Esophagus squamous epithelium (tissue), 5 donors: ENCODE measurements at places on chromosomes 2 and 18.

DNA sequence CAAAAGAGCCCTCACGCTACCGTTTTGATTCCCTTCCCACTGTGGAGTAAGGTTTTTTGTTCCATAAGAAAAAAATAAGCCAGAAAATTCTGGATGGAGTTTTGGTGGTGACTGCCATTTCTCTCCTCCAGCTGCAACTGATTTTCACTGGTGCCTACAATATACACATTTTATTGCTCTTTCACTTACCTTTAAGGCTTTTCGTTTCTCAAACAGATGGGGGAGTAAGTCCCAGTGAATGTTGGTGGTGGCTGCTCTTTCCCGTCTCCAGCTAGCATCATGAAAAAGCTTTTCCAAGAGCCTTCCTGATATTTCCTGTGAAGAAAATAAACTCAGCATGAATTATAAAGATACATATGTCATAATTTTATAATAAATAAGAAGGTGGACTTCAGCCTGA lies 932.5 kb upstream of the PIK3C3 start:
- no peaks in the 10 kb centered on the region for H3K36me3 ChIP-seq
- H3K4me1 ChIP-seq, result no peaks in the 10 kb centered on the region
- no peak for DNase-seq
- H3K4me3 ChIP-seq, result no peak overlapping the region

- H3K27ac ChIP-seq, result no peak overlapping the region
- no peaks in the 10 kb centered on the region for H3K27me3 ChIP-seq
- H3K4me3 ChIP-seq, result no peak overlapping the region
- H3K4me1 ChIP-seq, result no peaks in the 10 kb centered on the region
- DNase-seq, result no peak
These were observed 49.1 kb downstream of the C2orf76 start for GRCh38 chr2:119317554-119317953.

DNA sequence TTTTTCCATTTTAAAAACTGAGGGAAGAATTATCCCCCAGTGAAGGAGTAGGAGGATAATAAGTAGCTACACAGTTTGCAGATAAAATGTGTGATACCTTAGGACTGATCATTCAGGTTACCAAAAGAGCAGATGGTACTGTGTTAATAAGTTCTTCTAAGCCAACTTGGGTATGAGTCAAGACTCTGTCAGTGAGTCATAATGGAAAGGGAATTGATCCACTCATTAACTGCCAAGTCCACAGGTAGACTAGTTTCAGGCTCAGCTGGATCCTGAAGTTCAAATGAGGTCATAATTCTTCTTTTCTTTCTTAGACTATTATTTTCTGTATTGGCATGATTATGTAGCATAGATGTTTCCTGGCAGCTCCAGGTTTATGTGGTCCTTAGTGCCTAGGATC lies 142.4 kb upstream of the ALPP start:
- H3K27ac ChIP-seq, result no peak overlapping the region
- H3K4me1 ChIP-seq, result peaks cover 14% of the 10 kb centered on the region
- H3K36me3 ChIP-seq, result peaks cover 29% of the 10 kb centered on the region
- DNase-seq, result no peak
- no peak overlapping the region for H3K4me3 ChIP-seq

DNA sequence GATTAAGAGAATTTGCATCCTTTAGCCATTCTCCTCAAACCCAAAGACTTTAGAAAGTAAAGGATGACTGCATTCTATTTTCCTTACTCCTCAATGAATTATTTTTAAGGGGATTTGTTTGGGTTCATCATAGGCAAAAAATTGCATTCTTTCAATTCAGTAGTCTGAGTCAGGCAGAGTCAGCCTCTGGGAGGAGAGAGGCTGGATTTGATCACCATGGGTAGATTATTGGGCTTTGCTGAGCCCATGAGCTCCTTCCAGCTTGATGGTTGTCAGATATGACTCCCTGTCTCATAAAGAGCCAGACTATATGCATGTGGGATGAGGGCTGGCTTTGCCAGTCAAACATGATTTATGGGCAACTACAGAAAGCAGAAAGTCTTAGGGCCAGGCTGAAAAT lies 101.2 kb downstream of the KCNS3 start:
- H3K36me3 ChIP-seq, result no peaks in the 10 kb centered on the region
- H3K4me1 ChIP-seq, result no peaks in the 10 kb centered on the region
- no peak overlapping the region for H3K4me3 ChIP-seq

DNA sequence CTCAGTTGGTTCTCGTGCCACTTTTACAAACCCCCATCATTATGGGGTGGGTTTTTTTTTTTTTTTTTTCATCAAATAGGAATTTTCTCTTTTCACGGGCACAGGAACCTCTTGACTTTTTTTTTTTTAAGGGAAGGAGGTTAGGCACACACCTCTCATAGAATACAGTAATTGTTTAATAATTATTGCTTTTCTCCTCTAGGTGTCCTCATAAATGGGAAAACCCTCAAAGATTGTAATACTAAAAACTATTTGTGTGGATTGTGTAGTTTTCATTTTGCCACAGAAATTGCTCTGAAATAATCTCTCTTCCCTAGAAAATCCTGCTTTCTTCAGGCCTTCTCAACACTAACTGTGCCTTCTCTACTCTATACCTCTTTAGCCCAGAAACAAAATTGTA lies 147.3 kb downstream of the GREB1L start:
- H3K4me3 ChIP-seq, result no peak overlapping the region
- H3K27ac ChIP-seq, result no peak overlapping the region
- no peaks in the 10 kb centered on the region for H3K4me1 ChIP-seq
- H3K27me3 ChIP-seq, result no peaks in the 10 kb centered on the region
- DNase-seq, result no peak

GRCh38 chr18:40608226-40608625 lies 1346.8 kb upstream of the PIK3C3 start:
- no peaks in the 10 kb centered on the region for H3K27me3 ChIP-seq
- H3K36me3 ChIP-seq, result no peaks in the 10 kb centered on the region

DNA sequence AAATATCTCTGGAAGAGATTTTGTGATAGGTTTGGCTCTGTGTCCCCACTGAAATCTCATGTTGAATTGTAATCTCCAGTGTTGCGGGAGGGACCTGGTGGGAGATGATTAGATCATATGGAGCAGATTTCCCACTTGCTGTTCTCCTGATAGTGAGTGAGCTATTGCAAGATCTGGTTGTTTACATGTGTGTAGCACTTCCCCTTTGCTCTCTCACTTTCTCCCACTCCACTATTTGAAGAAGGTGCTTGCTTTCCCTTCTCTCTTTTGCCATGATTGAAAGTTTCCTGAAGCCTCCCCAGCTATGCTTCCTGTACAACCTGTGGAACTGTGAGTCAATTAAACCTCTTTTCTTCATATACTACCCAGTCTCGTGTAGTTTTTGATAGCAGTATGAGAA lies 97.0 kb upstream of the FN1 start:
- no peaks in the 10 kb centered on the region for H3K36me3 ChIP-seq
- no peak overlapping the region for H3K4me3 ChIP-seq
- H3K4me1 ChIP-seq, result peaks cover 6% of the 10 kb centered on the region
- H3K27ac ChIP-seq, result no peak overlapping the region
- DNase-seq, result no peak

DNA sequence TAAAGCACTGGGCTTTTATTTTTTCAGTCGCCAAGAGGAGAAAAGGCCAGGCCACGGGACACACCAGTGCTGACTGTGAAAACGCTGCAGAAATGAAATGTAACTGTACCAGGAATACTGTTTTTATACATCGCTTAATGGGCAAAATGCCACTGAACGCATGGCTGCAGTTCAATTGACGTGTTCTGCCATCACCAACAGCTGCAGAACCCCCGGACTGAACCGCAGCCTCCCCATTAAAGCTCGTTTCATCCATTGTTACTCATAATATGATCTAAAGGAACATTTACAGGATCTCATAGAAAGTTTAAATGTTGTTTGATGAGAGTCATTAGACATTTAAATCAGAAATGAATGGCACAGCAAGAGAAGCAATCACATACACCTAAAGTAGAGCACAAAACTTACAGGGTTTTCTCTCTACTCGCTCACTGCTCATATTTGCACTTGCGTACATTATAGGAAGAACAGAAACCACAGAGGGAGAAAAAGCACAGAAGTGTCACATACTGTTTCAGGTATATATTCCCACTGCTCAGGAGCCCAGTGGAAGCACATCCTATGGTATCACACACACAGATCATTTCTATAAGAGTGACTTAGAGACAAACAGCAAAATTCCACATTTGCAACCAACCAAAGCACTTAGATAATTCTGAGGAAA lies 35.3 kb downstream of the TCF4 start:
- no peaks in the 10 kb centered on the region for H3K36me3 ChIP-seq
- no peaks in the 10 kb centered on the region for H3K27me3 ChIP-seq
- no peak overlapping the region for H3K4me3 ChIP-seq
- no peak for DNase-seq

- H3K4me1 ChIP-seq, result no peaks in the 10 kb centered on the region
- no peaks in the 10 kb centered on the region for H3K36me3 ChIP-seq
- H3K4me3 ChIP-seq, result no peak overlapping the region
- H3K27ac ChIP-seq, result no peak overlapping the region
These were observed 7.0 kb downstream of the ADRA2B start for GRCh38 chr2:96109361-96109680.

GRCh38 chr18:8667846-8668245 lies 37.5 kb upstream of the MTCL1 start:
- H3K36me3 ChIP-seq, result no peaks in the 10 kb centered on the region
- DNase-seq, result no peak
- no peak overlapping the region for H3K4me3 ChIP-seq
- no peak overlapping the region for H3K27ac ChIP-seq
- no peaks in the 10 kb centered on the region for H3K27me3 ChIP-seq
- no peaks in the 10 kb centered on the region for H3K4me1 ChIP-seq

GRCh38 chr2:6788614-6789013 lies 77.1 kb downstream of the CMPK2 start:
- no peak overlapping the region for H3K4me3 ChIP-seq
- no peak overlapping the region for H3K27ac ChIP-seq
- no peak for DNase-seq

DNA sequence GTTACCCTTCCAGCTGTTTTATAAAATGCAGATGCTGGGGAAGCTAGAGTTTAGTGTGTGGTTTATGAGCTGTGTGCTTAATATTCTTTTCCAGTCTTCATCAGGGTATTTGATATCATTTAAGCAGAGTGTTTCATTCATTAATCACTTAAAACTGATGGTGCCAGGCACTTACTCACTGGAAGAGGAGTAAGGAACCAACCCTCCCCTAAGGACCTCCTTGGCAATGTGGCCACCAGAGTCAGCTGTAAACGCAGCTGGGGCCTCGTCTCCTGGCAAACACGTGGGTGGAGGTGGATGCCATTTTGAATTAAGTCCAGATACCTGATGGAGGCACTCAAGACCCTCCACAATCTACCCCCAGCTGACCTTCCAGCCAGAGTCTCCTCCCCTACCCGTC lies 331.6 kb downstream of the CLIP4 start:
- no peak overlapping the region for H3K27ac ChIP-seq
- no peak for DNase-seq
- H3K4me3 ChIP-seq, result no peak overlapping the region
- no peaks in the 10 kb centered on the region for H3K27me3 ChIP-seq

- H3K4me3 ChIP-seq, result no peak overlapping the region
- H3K4me1 ChIP-seq, result no peaks in the 10 kb centered on the region
- no peaks in the 10 kb centered on the region for H3K27me3 ChIP-seq
- no peak for DNase-seq
- no peaks in the 10 kb centered on the region for H3K36me3 ChIP-seq
These were observed 57.3 kb upstream of the PSMD14 start for GRCh38 chr2:161250864-161251436.

GRCh38 chr2:71388214-71388613 lies 56.6 kb downstream of the ZNF638 start:
- DNase-seq, result no peak
- H3K27me3 ChIP-seq, result no peaks in the 10 kb centered on the region
- no peak overlapping the region for H3K27ac ChIP-seq
- H3K4me3 ChIP-seq, result no peak overlapping the region
- peaks cover 4% of the 10 kb centered on the region for H3K4me1 ChIP-seq
